Right hindlimb (tissue), 1 donor: ENCODE measurements at places on chromosomes 7 and 10.

- DNase-seq, result no peak
Measured at GRCh38 chr7:52249741-52250140, 785.7 kb upstream of the POM121L12 start.

DNA sequence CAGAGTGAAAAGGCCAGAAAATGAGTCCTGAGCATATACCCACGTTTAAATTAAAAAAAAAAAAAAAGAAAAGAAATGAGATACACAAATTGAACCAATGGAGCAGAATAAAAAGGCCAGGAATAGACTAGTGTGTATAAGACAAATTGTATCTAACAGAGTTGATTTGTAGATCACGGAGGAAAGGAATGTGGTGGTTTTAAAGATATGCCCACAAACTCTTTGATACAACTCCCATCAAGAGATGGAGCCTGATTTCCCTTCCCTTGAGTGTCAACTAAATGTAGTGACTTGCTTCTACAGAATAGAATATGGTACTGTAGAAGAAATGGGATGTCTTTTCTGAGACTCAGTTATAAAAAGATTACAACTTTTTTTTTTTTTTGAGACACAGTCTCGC lies 10.4 kb downstream of the SYPL1 start:
- no peak for DNase-seq

GRCh38 chr10:28396331-28396730 lies 93.5 kb upstream of the MPP7 start:
- no peak for DNase-seq

DNA sequence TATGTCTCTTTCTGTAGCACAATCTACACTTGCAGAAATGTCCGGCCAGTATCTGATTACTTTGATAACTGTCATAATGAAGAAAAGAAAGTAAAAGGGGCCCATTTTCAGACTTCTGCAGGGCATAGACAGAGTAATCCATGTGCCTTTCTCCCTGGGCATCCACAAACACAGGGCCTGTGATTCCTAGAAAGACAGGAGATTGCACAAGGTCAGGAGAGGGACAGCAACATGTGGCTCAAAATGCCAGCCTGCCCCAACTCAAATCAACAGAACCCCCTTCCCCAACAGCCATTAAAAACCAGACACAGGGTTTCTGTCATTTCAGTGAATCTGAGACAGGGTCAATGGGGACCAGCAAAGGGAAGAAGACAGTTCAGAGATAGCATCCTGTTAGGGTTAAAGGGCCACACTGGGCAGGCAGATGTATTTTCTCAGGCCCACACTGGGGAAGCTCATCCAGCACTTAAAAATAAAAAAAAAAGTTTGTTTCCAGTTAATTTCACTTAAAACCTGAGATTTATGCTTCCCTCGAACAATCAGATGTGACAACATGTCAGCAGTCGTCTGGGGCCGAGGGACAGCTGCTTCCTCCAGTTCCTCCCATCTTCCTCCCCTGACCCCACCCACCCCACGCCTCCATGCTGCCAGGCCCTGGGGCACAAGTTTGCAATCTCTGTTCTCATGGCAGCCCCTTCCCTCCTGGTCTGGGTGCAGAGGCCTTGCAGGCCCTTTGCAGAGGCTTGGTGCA lies 30.7 kb upstream of the ACSL5 start:
- DNase-seq, result no peak

- no peak for DNase-seq
Measured at GRCh38 chr10:59008452-59008851, 168.0 kb upstream of the PHYHIPL start.

DNA sequence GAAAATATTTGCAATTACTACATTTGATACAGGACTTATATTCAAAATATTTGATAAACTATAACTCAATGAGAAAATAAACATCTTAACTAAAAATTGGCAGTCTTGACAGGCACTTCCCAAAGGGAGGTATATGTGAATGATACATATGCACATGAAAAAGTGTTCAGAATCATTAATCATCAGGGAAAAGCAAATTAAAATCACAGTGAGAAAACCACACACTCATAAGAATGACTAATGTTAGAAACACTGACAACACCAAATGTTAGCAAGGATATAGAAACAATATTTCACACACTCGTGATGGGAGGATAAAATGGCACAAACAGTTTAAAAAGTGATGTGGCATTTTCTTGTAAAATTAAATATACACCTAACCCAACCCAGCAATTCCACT lies 4.1 kb upstream of the VPS26A start:
- DNase-seq, result no peak

GRCh38 chr10:6383096-6383812 lies 180.5 kb downstream of the PFKFB3 start:
- DNase-seq, result no peak

- no peak for DNase-seq
Measured at GRCh38 chr10:77620731-77621130, 16.9 kb downstream of the KCNMA1 start.

GRCh38 chr10:114359041-114359952 lies 45.0 kb downstream of the AFAP1L2 start:
- DNase-seq, result no peak

GRCh38 chr10:76026176-76026771 lies 594.9 kb downstream of the LRMDA start:
- DNase-seq, result no peak
